ENCODE measurements at places on chromosomes 2 and 18. TPM values are rescaled to one million over a fixed set of nuclear protein-coding genes. Genes with fewer than 3 reads are reported as not detected.
A peak's percentile ranks its signal among the peaks of the same experiment; 100 is the strongest.

GRCh38 chr2:86383844-86384243, 46.4 kb upstream of the REEP1 start:
- no peaks in the 10 kb centered on the region for H3K27me3 ChIP-seq
- H3K4me3 ChIP-seq, result no peak overlapping the region
- no peaks in the 10 kb centered on the region for H3K36me3 ChIP-seq
- no peak for DNase-seq
- no peak overlapping the region for H3K27ac ChIP-seq
- no peaks in the 10 kb centered on the region for H3K4me1 ChIP-seq

GRCh38 chr2:173934895-173935294, 30.3 kb downstream of the SP3 start:
- no peak overlapping the region for H3K27ac ChIP-seq
- no peak for DNase-seq
- H3K4me3 ChIP-seq, result no peak overlapping the region
- H3K36me3 ChIP-seq, result no peaks in the 10 kb centered on the region
- peaks cover 28% of the 10 kb centered on the region for H3K4me1 ChIP-seq

DNA sequence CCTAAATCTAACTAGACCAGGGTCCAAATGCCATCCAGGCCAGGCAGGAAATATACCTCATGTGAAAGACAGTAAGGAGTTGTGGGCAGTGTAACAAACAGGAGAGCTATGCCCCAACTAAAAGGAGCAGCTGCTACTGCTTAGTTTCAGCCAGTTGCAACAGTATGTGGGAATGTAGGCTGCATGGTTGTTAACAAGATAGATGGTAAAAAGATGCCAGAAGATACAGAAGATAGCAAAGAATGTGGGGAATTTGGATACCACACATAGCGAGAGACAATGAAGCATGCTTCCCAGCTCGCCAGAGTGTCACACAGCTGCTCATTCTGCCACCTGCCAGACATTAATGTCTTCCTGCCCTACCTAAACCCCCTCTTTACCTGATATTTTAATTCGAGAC, 39.4 kb upstream of the CYBRD1 start:
- no peak overlapping the region for H3K27ac ChIP-seq
- no peak overlapping the region for H3K4me3 ChIP-seq

GRCh38 chr2:120511947-120512710, 166.2 kb downstream of the INHBB start:
- no peaks in the 10 kb centered on the region for H3K36me3 ChIP-seq
- no peaks in the 10 kb centered on the region for H3K4me1 ChIP-seq
- no peak overlapping the region for H3K4me3 ChIP-seq
- no peak overlapping the region for H3K27ac ChIP-seq
- DNase-seq, result no peak
- no peaks in the 10 kb centered on the region for H3K27me3 ChIP-seq

DNA sequence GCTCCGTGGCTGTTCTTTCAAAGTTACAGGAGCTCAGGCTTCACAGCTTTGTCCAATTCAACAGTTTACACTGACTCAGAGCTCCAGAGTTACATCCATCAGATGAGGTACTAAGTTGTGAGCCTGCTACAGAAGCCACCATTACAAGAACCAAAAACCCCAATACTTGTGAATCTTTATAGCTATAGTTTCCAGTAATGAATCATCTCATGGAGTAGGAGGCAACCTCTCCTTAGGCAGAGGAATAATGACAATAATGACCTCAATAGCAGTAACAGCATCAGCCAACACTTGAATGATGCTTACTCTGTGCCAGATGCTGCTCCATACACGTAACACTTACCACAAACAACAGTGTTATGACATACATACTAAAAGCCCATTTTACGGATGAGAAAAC, 3.6 kb downstream of the ZC3H8 start:
- peaks cover 7% of the 10 kb centered on the region for H3K36me3 ChIP-seq
- DNase-seq, result no peak
- H3K4me1 ChIP-seq, result peaks cover 4% of the 10 kb centered on the region
- H3K27ac ChIP-seq, result no peak overlapping the region

GRCh38 chr2:192809173-192809572, 614.4 kb upstream of the TMEFF2 start:
- no peaks in the 10 kb centered on the region for H3K36me3 ChIP-seq
- H3K27me3 ChIP-seq, result no peaks in the 10 kb centered on the region
- no peak for DNase-seq

DNA sequence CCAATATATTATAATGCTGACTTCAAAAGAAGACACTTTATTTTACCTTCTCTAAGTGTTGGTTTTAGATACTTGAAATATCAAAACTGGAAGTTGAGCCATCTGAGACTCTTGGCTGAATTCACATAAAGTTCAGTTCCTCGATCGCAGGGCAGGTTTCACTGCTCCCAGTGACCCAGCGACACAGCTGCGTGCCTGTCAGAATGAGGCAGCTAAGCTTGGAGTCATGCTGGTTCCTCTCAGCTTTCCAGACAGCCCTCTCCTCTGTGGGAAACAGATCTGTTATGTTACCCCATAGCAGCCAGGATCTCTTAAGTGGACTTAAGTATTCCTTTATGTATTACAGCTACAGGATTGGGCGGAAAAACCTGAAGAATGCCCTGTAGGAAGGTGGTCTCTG, 142.8 kb upstream of the ALPP start:
- peaks cover 7% of the 10 kb centered on the region for H3K36me3 ChIP-seq
- H3K4me3 ChIP-seq, result no peak overlapping the region
- DNase-seq, result no peak
- no peak overlapping the region for H3K27ac ChIP-seq

DNA sequence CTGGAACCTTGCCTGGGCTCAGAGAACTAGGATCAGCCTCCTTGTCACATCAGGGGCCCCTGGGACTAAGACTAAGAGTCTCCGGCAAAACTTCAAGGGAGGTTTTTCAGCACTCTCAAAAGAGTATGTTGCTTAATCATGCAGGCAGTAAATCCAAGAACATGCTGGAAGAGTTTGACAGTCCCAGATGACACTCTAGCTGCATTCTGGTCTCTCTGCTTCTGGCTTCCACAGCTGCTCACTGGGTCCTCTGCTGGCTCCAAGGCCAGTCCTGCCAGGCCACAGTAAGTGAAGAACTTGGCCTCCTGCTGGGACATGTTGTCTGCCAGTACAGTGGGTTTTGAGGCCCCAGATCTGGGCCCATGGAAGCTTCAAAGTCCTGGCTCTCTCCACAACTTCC, 45.2 kb upstream of the IL1RL1 start:
- DNase-seq, result no peak
- H3K27ac ChIP-seq, result no peak overlapping the region
- no peaks in the 10 kb centered on the region for H3K27me3 ChIP-seq
- no peaks in the 10 kb centered on the region for H3K4me1 ChIP-seq
- H3K36me3 ChIP-seq, result no peaks in the 10 kb centered on the region

DNA sequence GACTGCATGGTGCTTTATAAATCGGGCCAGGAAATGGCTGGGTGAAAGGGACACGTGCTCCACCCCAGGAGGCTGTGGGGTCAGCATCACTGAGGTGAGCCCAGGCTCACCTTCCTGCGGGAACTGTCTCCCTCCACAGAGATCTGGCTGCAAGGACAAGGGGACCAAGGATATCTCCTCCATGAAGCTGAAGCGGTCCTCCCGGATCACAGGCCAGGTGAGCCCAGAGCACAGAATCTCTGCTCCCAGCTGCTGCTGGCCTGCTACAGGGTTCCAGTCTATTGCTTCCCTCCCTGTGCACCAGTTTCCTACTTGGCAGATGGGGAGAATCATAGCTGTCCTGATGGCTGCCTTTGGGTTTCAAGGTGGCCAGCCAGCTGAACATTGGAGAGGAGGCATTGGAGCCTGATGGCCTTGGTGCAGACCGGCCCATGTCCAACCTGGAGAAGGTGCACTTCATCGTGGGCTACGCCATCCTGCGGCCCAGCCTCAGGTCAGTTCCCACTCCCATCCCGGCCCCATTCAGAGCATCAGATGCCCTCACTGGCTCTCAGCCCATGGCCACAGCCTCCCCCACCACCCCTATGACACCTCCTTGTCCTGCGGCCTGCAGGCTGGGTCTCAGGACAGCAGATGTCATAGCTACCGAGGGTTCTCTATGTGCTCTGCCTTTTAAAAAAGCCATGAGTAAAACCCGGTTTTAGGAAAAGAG, 33.7 kb upstream of the GPR17 start:
- no peak overlapping the region for H3K4me3 ChIP-seq
- H3K27me3 ChIP-seq, result no peaks in the 10 kb centered on the region
- no peak for DNase-seq
- no peaks in the 10 kb centered on the region for H3K36me3 ChIP-seq
- H3K27ac ChIP-seq, result no peak overlapping the region

- H3K4me1 ChIP-seq, result no peaks in the 10 kb centered on the region
- no peaks in the 10 kb centered on the region for H3K36me3 ChIP-seq
- no peak overlapping the region for H3K27ac ChIP-seq
- H3K27me3 ChIP-seq, result no peaks in the 10 kb centered on the region
- DNase-seq, result no peak
- H3K4me3 ChIP-seq, result no peak overlapping the region
These were observed 142.4 kb downstream of the CAPN13 start for GRCh38 chr2:30664761-30665358.

DNA sequence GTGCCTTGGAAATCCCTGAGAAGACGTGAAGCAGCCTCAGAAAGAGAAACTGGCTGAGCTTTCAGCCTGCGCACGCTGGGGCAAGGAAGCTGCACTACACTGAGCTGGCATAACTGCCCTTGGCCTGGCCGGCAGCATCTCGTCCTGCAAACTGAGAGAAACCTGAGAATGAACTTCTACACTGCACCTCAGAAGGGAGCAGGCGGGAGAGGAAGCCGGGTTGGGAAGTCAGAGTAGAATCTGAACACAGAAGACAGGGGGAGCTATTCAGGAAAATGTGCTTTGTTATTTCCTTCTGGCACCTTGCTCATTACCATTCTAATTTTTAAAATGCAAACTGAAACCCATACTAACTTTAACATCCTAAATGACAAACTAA, 70.9 kb downstream of the ZEB2 start:
- peak; percentile 23 for DNase-seq
- no peak overlapping the region for H3K27ac ChIP-seq
- no peaks in the 10 kb centered on the region for H3K36me3 ChIP-seq
- no peaks in the 10 kb centered on the region for H3K27me3 ChIP-seq

DNA sequence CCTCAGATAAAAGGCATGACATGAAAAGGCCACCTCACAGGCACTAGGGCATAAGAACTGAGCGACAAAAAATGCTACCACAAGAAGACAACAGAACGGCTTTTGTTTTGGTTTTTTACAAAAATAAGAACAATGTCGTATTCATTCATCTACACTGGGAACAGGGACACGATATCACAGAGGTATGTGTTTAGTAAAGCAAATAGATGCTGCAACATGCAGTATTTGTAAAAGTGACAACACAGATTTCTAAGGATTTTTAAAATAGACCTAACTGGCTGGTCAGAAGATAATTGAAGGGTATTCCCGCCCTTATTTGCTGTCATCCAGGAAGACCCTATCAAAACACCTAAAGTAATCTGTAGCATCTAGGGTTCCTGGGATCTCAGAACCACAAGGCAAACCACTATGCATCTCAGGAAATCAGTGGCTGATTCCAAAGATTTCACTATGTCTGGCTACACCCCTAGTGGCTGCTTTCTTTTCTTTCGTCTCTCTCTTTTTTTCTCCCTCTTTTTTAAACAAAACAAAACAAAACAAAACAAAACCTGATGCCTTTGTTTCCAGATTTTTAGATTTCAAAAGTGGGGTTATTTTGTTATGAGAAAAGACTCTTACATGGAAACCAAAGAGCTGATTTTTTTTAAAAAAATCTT, 97.2 kb downstream of the BCL11A start:
- H3K27ac ChIP-seq, result no peak overlapping the region
- DNase-seq, result no peak
- no peaks in the 10 kb centered on the region for H3K4me1 ChIP-seq

DNA sequence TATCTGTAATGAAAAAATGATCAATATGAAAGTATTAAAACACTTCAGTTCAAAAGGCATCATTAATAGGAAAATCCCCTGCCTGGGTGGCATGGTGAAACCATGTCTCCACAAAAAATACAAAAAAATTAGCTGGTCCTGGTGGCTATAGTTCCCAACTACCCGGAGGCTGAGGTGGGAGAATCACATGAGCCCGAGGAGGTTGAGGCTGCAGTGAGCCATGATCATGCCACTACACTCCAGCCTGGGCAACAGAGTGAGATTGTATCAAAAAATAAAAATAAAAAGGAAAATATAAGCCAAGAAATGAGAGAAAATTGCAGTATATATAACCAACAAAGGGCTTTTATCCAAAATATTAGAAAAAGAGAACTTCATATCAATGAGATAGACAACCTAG, 71.6 kb upstream of the MYCN start:
- no peak overlapping the region for H3K27ac ChIP-seq
- no peaks in the 10 kb centered on the region for H3K4me1 ChIP-seq
- no peak for DNase-seq
- no peaks in the 10 kb centered on the region for H3K36me3 ChIP-seq
- H3K4me3 ChIP-seq, result no peak overlapping the region

GRCh38 chr2:103153580-103154284, 391.9 kb downstream of the TMEM182 start:
- no peaks in the 10 kb centered on the region for H3K27me3 ChIP-seq
- H3K27ac ChIP-seq, result no peak overlapping the region
- no peak overlapping the region for H3K4me3 ChIP-seq
- no peaks in the 10 kb centered on the region for H3K4me1 ChIP-seq
- no peak for DNase-seq

GRCh38 chr2:129929321-129930290, 49.9 kb upstream of the RAB6C start:
- H3K4me1 ChIP-seq, result peaks cover 6% of the 10 kb centered on the region
- DNase-seq, result no peak
- H3K27me3 ChIP-seq, result no peaks in the 10 kb centered on the region
- no peak overlapping the region for H3K27ac ChIP-seq

DNA sequence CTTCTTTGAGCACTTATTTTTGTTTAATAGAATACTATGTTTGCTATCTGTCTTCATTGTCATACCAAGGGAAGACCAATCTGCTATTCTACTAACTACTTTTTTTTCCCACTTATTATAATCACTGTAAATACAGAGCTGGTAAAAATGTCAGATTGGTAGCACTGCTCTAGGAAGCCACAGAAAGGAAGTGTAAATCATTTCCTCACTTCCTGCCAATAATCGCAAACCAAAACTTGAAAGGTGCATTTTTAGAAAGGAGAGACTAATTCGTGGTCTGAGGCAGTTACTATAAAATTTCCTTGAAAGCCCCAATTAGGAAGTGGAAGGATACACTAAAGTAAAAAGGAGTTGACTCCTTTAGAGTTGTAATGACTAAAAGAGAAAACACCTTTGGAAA, 13.9 kb upstream of the THSD7B start:
- no peak for DNase-seq
- no peak overlapping the region for H3K27ac ChIP-seq
- no peaks in the 10 kb centered on the region for H3K4me1 ChIP-seq
- H3K36me3 ChIP-seq, result no peaks in the 10 kb centered on the region

HOXD8 gene
- total RNA-seq, result 24.9 TPM

OSR1 gene
- 6.8 TPM for total RNA-seq

LINC00305 gene
- total RNA-seq, result not detected

PPP1R1C gene
- not detected for total RNA-seq

DSG4 gene
- not detected for total RNA-seq

RNASEH1 gene
- total RNA-seq, result 16.8 TPM

NAT8 gene
- not detected for total RNA-seq

BMP10 gene
- not detected for total RNA-seq
